ENCODE measurements at places on chromosomes 16 and 17.

DNA sequence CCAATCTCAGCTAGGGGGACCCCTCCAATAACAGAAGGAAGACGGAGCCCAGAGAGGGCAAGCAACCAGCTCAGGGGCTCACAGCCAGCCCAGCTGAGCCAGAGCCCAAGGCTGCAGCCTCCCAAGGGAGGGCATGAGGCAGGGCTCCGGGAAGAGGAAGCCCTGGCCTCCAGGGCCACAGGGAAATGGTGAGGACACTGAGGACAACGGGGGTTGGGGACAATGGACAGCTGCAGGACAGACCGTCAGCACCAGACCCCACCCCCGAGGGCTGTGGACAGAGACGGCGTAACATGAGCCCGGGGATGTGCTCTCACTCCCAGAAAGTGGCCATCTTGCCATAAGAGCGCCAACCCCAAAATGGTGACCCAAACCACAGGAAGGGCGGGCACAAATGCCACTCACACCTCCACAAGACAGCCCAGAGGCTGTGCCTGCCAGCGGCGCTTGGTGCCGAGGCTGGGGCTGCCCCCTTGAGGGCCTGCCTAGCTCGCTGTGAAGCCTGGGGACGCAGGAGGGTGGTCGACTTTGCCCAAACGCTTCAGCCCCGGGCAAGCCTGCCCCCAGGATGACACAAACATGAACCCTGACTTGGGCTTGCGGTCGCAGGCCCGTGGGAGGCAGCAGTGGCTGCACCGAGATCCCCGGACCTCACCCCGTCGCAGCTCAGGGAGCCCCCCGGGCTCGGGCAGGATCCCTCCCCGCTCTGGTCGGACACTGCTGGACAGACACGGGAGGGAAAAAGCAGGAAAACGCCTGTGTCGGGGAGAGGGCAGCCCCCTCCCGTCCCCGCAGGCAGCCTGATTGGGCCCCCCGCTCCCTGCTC lies 10.5 kb downstream of the PIMREG start:
- DNase-seq = no peak

GRCh38 chr16:82758904-82759303 lies 132.1 kb downstream of the CDH13 start:
- no peak for DNase-seq

- no peak for DNase-seq
These were observed 225.1 kb downstream of the SPECC1 start for GRCh38 chr17:20234276-20234675.

DNA sequence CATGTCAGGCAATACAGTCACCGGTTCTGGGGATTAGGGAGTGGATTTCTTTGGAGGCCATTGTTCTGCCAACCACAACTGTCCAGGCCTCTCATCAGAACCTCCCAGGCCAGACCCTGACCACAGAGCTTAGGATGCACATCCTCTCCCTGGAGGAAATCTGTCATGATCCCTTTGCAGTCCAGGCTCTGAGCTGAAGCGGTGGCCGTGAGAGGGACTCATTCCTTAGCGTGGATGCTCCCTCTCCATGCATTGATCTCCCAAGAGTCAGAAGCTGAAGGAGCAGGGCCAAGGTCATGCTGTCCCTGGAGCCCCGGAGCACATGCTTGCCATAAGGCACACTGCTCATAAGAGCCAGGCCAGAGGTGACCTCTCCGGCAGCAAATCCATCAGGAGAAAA lies 181.4 kb downstream of the COPRS start:
- no peak for DNase-seq

DNA sequence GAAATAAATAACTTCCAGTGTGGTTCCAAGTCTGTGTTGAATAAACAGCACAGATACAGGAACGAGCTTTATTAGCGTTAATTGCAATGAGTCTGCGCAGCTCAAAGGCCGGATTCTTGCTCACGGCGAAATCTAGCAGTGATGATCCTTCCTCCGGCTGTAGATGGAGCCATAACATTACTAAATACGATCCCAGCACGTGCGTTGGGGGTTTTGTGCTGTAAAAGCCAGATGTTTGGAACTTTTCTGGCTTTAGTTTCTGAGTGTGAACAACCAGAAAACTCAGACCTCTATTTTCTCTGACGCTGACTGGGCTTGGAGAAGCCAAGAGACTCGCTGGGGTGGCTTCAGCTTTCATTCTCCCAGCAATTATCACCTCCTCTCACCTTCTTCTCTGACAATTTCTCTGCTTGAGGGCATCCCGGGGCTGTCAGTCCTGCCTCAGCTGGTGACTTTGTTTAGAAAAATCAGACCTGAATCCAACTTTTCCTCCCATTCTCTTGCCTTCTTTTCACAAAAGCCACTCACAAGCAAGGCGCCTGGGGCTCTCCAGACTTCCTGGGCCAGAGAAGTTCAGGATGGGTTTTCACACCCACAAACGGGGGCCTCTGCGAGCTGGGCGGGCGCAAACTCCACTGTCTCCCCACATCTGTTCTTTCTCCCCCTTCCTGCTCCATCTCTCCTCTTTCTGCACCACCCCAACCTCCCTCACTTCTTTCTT lies 47.1 kb upstream of the AKTIP start:
- peak; percentile 86 for DNase-seq

GRCh38 chr16:58125781-58126335 lies 3.3 kb downstream of the CFAP20 start:
- no peak for DNase-seq

DNA sequence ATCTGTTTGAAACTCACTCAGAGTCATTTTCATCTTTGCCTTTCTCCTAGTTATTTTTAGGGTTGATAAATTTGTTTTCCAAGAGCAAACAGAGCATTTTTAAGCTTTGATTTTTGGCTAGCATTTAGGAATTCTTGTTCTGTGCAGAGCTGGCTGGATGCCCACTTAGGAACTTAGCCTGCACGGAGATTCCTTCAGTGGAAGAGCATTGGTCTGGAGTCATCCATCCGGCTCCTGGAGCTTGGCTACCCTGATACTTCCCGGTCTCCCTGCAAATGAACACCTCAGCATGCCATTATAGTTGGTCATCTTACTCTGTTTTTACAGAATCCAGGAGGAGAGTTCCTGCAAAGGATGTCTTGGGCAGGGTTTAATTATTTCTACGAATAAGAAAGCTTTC lies 57.1 kb downstream of the SPECC1 start:
- peak; percentile 75 for DNase-seq

DNA sequence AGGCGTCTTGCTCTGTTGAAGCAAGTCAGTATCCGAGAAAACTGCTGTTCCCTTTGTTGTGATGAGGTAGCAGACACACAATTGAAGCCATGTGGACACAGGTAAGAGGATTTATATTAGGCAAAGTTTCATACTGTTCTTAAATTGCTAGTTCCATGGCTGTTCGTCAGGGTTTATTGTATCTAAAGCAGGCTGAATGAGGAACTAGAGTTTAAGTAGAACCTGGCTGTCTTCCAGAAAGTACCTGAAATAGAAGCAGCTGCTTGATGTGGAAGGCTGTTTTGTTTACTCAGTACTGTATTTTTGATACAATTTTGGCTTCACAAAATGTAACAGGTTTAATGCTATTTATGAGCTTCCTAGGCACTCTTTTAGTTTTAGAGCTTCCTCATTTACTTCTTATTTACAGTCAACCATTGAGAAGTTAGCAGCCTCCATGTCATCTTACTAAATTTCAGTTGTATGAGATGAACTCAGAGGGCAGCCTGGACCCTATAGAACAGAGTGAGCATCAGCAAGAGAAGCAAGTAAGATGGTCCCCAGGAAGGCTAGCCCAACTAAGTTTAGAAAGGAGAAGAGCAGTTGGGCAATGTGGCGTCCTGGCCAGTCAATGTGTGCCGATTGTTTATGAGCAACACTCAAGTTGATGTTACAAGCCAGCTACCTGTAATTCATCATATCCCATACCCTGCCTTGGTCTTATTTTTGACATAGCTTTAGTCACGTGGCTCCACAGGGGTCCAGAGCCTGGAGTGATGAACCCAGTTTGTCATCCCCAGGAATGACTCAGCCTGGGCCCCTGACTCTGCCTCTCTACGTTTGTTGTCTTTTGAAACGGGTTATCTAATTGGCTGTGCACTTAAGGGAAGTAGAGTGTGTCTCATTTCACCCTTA lies 9.7 kb upstream of the ARL2BP start:
- DNase-seq = no peak

- DNase-seq = no peak
These were observed 77.0 kb upstream of the TMEM132E start for GRCh38 chr17:34502426-34502825.

DNA sequence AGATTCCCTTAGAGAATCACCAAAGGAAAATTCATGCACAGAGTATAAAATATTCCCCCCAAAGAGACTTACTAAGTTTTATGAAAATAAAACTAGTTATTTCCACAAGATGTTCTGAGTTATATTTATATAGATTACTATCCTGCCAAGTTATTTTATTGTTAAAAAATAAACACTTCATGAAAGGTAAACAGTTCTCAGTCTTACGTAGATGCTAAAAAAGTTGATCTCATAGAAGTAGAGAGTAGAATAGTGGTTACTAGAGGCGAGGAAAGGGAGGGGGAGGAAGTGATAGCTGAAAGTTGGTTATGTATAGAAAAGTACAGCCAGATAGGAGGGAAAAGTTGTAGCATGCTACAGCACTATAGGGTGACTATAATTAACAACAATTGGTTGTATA lies 65.2 kb downstream of the USP32 start:
- no peak for DNase-seq

DNA sequence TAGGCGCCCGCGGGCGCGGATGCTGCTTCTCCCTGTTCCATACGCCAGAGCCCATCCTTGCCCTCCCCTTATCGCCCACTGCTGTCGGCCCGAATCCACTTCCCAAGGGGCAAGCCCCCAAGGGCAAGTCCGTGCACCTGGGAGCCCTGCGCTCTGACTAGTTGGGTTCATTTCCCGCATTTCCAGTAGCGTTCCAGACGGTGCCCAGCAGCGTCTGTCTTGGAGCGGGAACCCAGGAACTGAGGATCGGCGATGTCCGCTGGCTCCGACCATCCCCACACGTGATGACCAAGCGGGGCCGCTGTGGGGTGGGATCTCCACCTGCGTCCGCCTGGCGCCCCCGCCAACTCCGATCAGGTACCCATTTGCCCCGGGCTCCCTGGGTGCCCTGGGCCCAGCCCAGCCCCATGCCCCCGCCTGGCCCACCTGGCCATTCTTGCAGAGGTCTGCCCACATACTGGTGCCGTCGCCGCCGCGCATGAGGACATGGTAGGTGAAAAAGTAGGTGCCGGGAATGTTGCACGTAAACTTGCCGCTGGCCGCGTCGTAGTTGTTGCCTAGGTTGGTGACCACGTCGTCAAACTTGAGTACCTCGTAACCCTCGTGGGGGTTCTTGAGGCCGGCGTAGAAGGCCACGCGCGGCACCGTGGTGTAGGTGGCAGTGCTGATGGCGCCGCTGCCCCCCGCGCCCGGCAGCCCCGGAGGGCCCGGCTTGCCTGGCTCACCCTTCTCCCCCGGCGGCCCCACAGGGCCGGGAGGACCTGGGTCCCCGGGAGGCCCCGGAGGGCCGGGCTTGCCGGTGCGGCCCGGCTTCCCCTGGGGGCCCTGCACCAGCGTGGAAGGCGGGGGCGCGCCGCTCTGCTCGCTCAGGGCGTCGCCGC lies 837 bp downstream of the C1QL1 start:
- no peak for DNase-seq

GRCh38 chr17:32701871-32702270 lies 175.1 kb downstream of the MYO1D start:
- no peak for DNase-seq

DNA sequence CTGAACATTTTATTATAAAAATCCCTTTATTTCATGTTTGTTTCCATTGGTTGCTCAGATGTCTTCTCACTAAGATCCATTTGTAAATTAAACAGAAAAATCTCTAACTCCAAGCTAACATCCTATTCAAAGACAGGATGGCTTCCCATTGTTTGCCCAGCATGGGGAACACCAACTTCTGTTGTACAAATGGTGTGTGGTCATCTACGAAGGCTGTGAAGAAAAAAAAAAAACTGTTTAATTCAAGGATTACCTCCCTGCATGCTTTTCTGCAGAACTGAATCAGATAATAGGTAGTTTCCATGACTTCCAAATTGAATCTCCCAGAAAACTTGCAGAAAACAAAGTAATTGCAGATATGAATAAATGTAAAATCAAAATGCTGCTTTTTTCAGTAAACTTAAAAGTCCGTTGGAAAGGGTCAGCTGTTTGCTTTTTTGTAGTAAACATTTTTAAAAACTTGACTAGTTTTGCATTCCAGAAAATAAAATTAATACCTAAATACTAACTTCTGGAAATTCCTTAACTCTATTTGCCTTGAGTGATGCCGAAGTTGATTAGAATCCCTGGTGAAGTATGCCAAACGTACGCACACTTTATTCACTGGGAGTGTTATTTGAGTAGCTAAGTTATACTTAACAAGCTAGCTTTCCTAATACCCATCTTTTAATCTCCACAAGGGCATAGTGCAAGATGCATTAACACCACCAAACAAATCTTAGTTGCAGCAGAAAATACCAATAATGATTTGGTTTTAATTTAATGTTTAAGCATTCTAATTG lies 7.7 kb downstream of the SALL1 start:
- no peak for DNase-seq

DNA sequence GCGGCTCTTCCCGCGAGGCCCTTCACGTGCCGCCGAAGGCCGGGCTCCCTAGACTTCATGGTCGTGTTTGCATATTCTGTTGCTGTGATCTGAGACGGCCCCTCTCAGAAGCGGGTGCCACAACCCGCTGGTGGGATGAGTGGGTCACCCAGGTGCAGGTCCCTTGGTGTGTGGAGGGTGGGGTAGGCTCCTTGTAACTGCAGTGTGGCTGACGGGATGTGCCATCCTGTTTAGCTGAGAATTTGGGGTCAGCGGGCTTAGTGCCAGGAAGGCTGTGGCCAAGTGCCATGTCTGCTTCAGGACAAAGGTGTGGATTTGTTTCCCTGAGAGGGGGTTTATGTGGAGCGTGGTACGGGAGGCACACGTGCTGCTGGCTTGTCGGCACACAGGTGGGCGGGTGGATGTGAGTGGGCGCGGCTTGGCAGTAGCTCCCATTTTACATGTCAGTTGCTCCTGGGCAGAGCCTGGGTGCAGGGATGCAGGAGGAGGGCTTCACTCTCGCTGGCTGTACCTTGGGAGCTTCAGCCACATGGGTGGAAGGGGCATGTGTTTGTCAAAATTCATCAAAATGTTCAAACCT lies 9.2 kb upstream of the WFIKKN1 start:
- no peak for DNase-seq

DNA sequence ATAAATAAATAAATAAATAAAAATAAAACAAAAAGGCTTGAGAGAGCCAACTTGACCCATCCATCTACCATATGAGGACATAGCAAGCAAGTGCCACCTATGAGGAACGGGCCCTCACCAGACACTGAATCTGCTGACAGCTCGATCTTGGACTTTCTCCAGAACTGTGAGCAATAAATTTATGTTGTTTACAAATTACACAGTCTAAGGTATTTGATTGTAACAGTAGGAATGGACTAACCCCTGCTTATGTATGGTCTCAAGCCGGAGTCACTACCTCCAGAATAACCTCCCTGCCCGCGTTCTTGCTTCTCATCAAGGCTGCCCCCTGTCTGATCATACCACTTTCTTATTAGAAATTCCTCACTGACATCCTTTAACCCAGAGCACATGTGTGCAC lies 9.9 kb downstream of the SLC5A11 start:
- no peak for DNase-seq

DNA sequence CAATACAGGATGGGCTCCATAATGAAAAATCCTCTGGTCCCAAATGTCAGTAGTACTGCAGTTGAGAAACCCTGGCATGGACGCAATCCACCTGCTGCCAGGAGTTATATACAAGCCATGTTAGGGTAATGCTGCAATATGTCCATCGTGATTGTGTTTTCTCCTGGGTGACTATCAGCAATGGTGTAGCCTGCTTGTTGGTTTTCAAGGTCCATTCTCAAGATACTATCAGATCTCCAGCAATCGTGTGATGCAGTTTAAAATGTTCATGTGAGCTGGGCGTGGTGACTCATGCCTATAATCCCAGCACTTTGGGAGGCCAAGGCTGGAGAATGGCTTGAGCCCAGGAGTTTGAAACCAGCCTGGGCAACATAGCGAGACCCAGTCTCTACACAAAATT lies 24.0 kb downstream of the ABCC1 start:
- DNase-seq = no peak

All from right hindlimb (tissue), 1 donor.